ENCODE measurements at places on chromosomes 2 and 18.

DNA sequence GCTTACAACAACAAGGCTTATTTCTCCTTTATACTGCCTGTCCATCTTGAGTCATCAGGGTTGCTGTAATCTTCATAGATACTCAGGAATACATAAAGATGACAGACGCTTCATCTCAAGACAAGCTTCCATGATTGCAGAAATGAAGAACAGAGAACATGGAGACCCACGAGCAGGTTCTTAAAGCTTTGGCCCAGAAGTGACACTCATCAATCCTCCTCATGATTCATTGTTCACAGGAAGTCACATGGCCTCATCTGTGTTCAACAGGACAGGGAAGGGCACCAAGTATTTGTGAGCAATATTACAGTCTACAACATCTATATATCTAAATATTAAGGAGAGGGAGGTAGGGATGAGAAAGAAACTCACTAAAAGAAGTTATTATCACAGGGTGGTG, 36.5 kb upstream of the PGAP1 start:
- DNase-seq: no peak

DNA sequence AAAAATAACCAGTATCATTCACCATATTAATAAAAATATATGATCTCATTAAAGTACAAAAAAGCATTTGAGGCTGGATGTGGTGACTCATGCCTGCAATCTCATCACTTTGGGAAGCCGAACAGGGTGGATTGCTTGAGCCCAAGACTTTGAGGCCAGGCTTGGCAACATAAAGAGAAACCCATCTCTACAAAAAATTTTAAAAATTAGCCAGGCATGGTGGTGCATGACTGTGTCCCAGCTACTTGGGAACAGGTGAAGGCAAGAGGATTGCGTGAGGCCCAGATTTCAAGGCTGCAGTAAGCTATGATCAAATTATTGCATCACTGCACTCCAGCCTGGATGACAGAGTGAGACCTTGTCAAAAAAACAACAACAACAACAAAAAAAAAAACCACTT, 75.9 kb downstream of the RAD51AP2 start:
- DNase-seq: no peak

- no peak for DNase-seq
Measured at GRCh38 chr2:203590496-203590895, 55.4 kb upstream of the RAPH1 start.

- no peak for DNase-seq
Measured at GRCh38 chr18:49332706-49333406, 127.6 kb downstream of the DYM start.

DNA sequence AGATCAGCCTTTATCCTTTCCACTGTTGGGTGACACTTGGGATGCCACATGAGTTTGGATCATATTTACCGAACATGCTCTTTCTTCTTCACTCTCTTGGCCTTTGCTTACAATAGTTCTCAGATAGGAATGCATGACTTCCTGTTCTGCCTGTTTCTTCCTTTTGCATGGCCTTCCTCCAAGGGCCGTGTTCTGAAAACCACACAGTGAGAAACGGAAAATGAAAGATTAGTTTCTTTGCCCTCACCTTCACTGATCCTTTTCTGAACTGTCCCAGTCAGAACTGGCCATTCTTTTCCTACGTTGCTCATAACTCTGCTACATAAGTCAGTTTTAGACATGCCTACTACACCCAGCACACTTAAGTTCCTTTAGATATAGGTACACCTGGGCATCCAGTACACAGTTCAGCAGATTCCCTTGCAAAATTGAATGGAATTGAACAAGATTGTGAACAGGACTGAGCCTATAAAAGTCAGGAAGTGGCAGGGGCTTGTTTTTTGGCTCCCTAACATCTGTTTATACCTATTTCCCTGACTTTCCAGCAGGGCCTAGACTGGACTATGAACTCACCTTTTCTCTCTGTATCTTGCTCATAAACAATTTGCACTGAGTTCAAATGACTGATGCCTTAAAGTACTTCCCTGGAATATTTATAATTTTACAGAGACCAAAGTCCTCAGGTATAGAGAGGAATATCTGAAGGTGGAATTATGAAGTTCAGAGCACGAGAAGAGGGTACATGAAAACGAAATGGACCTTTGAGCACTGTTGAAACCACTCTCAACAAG, 186.4 kb upstream of the ST6GAL2 start:
- DNase-seq: peak; percentile 5

- peak; percentile 94 for DNase-seq
Measured at GRCh38 chr18:12838178-12838634, 45.8 kb downstream of the PTPN2 start.

GRCh38 chr2:218780046-218780445, 1.9 kb upstream of the CYP27A1 start:
- no peak for DNase-seq

- DNase-seq: peak; percentile 69
Measured at GRCh38 chr2:101295895-101296294, 12.6 kb downstream of the RNF149 start.

- peak; percentile 54 for DNase-seq
Measured at GRCh38 chr2:97728091-97728731, 14.8 kb downstream of the ZAP70 start.

- no peak for DNase-seq
Measured at GRCh38 chr18:58026395-58026794, 17.6 kb upstream of the NEDD4L start.

DNA sequence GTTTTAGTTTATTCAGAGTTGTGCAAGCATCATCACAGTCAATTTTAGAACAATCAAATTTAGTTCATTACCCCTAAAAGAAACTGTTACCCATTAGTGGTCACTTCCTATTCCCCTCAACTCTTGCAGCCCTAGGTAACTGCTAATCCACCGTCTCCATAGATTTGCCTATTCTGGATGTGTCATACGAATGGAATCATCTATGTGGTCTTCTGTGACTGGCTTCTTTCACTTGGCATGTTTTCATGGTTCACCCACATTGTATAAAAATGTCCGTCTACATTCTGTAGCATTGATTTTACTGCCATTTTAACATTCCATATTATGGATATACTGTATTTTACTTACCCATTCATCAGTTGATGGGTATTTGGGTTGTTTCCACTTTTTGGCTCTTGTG, 5.3 kb upstream of the CEP68 start:
- no peak for DNase-seq

- no peak for DNase-seq
Measured at GRCh38 chr2:140348826-140349225, 1568.6 kb upstream of the NXPH2 start.

GRCh38 chr2:10466801-10467200, 18.7 kb upstream of the ODC1 start:
- no peak for DNase-seq

DNA sequence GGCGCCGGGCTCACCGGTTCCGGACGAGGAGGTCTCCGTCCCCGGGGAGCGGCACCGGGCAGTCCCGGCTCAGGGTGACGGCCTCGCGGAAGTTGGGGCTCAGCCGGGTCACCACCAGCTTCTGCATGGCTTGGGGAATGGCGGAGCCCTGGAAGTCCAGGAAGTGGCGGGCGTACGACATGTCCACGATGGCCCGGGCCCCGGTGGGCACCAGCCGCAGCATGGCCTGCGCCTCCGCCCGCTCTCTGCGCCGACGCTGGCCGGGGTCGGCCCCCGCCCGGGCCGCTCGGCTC, 157 bp downstream of the PTGR3 start:
- no peak for DNase-seq

- DNase-seq: no peak
Measured at GRCh38 chr2:8867363-8867762, 29.9 kb upstream of the KIDINS220 start.

DNA sequence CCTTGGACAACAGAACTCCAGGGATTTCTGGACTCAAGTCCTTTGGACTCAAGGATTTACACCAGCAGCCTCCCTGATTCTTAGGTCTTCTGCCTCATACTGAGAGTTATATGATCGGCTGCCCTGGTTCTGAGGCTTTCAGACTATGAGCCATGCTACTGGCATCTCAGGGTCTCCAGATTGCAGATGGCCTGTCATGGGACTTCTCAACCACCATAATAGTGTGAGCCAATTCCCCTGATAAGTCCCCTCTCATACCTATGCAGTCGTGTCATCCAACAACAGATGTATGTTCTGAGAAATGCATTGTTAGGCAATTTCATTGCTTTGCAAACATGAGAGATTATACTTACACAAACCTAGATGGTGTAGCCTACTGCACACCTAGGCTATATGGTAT, 61.4 kb upstream of the MSTN start:
- DNase-seq: peak; percentile 38

- DNase-seq: no peak
Measured at GRCh38 chr18:32333781-32334180, 136.9 kb downstream of the GAREM1 start.

DNA sequence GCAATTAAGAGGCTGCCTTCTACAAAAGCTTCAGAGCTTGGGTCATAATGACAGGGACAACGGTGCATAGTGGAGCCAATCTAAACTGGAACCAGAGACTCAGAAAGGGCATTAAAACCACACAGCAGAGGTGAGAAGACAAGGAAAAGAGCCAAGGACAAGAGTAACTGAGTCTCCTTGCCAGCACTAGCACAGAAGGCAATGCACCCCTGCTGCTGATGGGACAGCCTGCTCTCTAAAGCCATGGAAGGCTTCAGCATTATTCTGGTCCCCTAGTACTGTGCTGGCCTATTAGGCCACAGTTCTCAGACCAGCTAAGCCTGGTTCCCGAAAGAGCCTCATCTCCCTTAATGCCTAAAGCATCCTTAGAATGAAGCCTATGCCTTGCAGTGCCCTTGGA, 15.5 kb downstream of the MYO5B start:
- no peak for DNase-seq

GRCh38 chr2:237253046-237253702, 160.8 kb downstream of the COL6A3 start:
- DNase-seq: peak; percentile 24

DNA sequence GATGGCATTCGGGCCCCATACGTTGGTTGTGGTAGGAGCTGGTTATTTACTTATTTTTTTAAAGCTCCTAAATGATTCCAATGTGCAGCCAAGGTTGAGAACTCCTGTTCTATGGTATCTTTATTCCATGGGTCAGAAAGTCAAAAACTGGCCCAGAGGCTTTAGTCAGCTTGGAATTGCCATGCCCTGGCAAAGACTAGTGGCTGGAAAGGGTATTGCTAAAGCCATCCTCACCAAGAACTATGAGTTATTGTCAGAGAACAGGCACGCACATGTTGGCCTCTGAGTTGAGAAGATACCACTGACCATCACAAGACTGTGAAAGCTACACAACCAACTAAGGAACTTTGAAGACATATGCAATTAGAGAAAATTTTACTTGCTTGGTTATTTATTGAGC, 47.9 kb upstream of the ACMSD start:
- no peak for DNase-seq

GRCh38 chr2:33494155-33494779, 17.8 kb downstream of the RASGRP3 start:
- no peak for DNase-seq

DNA sequence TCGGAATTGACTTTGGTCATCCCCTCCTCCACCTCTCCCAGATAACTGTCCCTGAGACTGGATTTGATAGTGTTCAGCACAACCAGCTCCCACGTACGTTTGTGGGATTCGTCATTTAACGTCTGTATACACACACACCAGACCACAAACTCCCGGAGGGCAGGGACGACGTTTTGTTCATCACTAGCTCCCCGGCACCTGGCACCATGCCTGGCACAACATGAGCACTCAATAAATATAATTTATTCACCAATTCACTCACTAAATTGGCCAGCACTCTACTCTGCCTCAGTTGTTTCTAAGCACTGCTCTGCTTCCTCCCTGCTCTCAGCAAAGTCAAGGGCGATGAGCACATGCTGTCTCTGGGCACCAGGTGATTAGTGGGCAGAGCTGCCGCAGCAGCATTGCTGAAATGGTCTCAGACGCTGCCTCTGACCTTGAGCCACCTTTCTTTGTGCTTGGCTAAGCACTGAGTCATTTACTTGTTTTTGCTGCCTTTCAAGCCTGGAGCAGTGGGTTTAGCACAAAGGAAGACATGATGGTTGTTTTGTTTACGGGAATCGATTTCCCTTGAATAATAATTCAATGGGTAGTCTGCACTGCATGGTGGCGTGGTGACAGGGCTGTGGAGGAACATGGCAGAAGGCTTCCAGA, 19.3 kb upstream of the LOXHD1 start:
- DNase-seq: no peak

GRCh38 chr2:4695281-4695861, 992.0 kb downstream of the DCDC2C start:
- no peak for DNase-seq

DNA sequence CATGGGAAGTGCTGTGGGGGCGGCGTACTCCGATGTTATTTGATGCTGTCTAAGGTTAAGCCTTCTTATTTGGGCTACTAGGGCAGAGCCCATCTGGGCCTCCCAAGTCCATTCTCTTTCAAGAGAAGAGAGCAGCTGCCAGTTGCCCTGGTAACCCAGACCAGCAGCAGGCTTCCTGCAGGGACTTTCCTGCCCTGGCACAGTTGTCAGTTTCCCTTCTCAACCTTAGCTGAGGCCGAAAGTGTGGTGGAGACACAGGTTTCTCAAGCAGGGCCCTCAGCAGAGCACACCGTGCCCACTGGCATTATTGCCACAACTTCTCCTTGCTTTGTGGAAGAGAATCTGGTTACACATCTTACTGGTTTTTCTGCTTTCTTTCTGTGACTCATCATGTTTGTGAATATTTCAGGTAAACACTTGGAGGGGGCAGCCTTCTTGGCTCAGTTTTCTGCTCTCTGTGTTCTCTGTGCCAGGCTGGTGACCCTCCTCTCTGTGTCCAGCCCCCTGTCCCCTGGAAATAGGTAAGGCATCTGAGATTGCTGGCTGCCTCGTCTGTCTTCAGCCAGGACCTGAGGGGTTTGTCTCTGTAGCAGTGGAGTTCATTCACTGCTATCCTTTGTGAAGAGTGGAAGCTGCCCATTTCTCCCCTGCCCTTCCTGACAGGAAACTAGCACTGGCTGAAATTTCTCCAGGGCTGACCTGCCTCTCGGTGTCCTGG, 111.0 kb downstream of the B3GNT2 start:
- peak; percentile 42 for DNase-seq

DNA sequence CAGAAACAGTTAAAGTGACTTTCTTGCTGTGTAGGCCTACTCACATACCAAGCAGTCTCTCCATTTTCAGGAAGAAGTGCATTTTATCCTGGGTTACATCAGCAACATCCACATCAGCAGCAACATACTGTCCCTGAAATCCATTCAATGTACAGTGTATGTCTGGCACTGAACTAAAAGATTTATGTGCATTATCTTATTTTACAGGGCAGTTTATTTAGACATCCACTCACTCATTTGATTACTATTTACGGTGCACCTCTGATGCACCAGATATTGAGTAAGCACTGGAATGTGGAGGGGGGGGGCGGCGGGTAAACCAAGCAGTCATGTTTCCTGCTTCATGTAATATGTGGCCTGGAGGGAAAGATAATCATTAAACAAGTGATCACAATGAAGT, 1128.2 kb downstream of the BCL11A start:
- DNase-seq: no peak

DNA sequence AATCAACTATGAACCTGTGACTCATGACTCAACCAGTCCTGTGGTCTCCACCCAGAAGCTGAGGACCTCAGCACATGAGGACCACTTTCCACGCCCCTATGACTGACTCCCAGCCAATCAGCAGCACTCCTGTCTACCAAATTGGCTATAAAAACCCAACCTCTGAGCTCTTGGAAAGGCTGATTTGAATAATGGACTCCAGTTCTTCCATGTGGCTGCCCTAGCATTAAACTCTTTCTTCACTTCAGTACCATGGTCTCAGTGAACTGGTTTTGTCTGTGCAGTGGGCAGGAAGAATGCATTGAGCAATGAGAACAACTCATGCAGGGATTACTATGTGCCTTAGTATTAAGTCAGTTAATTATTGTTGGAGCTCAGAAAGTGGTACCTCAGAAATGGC, 78.3 kb downstream of the CMPK2 start:
- no peak for DNase-seq

GRCh38 chr2:225274751-225275150, 124.8 kb upstream of the NYAP2 start:
- DNase-seq: peak; percentile 26

GRCh38 chr2:121173112-121173511, 111.9 kb downstream of the TFCP2L1 start:
- DNase-seq: no peak
